ENCODE measurements at places on chromosomes 12 and 14.

GRCh38 chr12:49733219-49734017 lies 7.9 kb upstream of the TMBIM6 start:
- no peak for DNase-seq

DNA sequence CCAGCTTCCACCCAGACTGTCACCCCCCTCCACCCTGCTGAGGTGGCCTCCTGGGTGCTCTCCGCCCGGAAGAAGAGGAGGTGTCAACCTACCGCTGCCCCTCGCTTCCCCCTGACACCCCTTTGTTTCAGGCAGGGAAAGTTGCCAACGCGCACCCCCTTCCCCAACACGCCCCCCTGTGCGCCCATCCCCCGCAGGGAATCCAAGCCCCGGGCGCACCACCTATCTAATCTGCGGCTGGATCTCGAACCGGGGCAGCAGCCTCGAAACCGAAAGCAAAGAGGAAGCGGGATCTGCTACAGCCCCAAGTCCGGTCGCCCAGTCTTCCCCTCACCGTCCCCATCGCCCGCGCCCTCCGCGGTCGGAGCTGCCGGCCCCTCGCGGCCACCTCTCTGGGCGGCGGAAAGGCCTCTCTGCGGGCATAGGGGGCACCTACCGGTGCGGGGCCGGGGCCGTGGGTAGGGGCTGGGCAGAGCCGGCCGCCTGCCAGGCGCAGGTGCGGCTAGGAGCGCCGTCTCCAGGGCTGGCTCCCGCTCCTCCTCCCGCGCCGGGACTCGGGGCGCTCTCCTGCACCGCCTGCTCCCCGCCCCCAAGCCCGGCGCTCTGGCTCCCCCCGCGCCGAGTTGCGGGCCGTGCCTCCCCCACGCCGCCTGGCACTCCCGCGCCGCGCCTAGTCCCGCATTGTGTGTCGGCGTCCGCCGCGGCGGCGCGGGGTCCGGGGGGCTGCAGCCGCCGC lies 18.3 kb upstream of the PLEKHH1 start:
- no peak for DNase-seq

- no peak for DNase-seq
These were observed 350.1 kb downstream of the NELL2 start for GRCh38 chr12:44525806-44526654.

DNA sequence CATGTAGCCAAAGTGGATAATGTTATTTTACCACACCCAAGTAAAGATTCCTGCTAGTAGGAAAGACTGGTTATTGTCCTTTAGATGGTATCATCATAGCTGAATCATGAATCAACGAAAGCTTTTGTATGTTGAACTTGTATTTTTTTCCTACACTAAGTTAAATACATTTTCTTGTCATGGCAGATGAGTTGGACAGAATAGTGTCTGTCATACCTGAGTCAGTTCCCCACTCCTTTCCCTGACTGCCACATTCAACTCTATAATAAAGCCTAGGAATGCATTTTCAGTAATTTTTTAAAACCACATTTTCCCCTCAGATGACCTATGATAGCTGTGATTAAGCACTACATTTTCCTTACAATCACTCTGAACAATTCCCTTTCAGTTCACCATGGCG lies 9.3 kb upstream of the PTHLH start:
- no peak for DNase-seq

Data from SW 1271 (cell line).